ENCODE measurements at places on chromosomes 11 and 22.
A peak's percentile ranks its signal among the peaks of the same experiment; 100 is the strongest.

GRCh38 chr11:125532668-125533067 lies 36.6 kb upstream of the FEZ1 start:
- no peak for DNase-seq

DNA sequence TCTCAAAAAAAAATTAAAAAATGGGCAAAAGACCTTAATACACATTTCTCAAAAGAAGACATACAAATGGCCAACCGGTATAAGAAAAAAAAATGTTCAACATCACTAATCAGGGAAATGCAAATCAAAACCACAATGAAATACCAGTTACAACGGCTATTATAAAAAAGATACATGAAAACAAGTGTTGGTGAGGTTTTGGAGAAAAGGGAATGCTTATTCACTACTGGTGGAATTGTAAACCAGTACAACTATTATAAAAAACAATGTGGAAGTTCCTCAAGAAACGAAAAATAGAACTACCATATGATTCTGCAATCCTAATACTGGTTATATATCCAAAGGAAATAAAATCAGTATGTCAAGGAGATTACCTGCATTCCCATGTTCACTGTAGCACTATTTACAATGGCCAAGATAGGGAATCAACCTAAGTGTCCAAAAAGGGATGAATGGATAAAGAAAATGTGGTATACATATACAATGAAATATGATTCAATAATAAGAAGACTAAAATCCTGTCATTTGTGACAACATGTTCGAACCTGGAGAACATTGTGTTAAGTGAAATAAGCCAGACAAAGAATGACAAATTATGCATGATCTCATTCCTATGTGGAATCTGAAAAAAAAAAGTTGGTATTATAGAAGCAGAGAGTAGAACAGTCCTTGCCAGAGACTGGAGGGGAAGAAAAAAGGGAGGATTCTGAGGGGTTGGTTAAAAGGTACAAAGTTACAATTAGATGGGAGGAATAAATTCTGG lies 256.9 kb upstream of the PITPNB start:
- DNase-seq = no peak

DNA sequence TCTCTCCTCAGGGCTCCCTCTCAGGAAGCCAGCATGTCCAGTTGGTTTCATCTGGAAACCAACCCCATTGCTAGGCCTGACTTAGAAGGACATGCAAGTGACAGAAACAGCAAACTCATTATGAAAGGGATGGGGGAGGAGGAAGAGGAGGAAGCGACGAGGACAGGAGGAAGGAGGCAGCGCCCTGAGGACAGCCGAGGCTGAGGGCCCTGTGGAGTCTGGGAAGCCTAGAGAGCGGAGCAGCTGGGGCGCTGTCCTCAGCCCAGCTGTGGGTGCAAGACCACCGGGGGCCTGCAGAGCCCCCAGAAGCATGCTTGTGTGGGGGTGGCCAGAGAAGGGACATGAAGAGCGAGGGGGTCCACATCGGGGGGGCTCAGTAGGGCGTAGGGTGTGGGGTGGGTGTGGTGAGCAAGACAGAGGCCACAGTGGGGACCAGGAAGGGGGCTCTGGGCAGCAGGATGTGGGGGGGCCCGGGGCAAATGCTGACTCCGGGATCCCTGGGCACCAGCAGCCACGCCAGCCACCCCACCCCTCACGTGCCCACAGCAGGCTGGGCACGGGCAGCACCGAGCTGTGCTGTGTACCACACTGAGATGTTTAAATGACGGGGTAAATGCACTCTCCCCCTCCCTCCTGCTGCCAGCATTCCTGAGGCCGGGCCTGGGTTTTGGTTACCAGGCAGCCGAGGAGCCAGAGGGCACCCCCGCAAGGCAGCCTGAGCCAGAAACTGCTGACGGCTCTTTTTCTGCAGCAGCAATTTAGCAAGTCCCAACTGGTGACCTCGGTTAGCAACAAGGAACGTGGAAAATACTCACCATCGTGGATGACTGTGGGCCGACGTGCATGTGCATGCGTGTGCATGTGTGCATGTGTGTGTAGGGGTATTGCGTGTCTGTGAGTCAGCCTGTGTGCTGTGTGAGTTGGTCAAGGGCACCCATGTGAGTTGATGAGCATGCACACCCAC lies 82.7 kb upstream of the LINC01488 start:
- DNase-seq = peak; percentile 46

DNA sequence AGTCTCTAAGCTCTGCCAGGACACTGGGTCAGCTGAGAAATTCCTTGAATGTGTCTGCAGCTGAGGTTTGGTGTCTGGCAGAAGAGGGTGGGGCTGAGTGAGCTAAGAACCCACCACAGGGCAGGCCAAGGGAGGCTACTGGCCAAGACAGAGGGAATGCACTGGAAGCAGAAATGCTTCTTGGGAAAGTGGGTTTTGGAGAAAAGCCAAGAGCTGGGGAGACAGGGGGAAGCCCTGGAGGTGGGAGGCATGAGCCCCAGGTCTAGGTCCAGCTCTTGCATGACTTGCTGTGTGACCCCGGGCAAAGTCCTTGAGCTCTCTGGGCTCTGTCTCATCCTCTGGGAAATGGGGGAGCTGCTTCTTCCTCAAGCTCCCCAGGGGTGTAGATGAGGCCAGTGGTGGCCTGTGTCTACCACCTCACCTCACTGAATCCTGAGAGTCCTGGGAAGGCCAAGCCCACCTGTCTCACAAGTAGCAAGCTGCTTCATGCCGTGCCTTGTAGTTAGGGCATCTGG lies 2.3 kb downstream of the MMP11 start:
- DNase-seq = peak; percentile 73

GRCh38 chr11:115498354-115498753 lies 5.9 kb downstream of the CADM1 start:
- no peak for DNase-seq

GRCh38 chr11:35134403-35135148 lies 4.4 kb upstream of the CD44 start:
- DNase-seq = peak; percentile 50

- DNase-seq = no peak
Measured at GRCh38 chr11:44529895-44530412, 35.5 kb upstream of the CD82 start.

DNA sequence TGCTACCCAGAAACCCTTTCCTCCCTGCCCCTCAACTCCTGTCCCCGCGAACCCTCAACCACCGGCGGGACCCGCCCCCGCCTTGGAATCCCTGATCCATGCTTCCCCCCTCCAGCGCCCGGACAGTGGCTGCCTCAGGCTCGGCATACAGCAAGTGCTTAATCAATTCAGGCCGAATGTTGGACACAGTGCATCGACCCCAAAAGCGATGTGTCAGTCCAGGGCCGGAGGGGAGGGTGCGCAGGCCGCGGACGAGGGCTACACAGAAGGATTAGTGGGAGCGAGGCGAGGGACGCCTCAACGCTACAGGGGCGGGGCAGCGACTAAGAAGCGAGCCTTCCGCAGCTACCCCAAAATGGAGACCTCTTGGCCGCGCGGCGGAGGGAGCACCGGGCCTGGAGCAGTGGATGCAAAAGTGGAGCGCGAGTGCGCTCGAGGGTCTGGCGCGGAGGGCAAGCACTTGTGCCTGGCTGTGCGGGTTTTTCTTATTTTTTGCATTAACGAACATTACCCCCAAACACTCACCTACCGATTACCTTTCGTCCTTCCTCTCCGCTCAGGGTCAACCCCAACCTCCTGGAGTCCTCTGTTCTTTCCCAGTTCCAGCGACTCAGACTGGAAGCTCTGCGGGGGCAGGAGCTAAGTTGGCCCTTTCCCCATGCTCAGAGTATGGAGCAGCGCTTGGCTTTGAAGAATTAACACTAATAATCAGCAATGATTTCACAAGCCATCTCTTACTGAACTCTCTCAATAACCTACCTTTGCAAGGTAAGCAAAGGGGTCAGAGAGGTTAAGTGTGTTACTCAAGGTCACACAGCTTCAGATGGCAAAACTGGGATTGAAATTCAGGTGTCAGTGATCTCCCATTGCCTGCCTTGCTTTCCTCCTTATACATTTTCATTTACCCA lies 30.0 kb upstream of the WNT11 start:
- DNase-seq = peak; percentile 71

Data from mesenchymal stem cell (in vitro differentiated cells and primary cell).